ENCODE measurements at places on chromosomes 3 and 15. TPM values are rescaled to one million over a fixed set of nuclear protein-coding genes. Genes with fewer than 3 reads are reported as not detected.

ATP13A5 gene
- total RNA-seq, result 0.27 TPM

- no peak for DNase-seq
Observed at GRCh38 chr15:72353266-72353665, 22.5 kb downstream of the HEXA start.

DNA sequence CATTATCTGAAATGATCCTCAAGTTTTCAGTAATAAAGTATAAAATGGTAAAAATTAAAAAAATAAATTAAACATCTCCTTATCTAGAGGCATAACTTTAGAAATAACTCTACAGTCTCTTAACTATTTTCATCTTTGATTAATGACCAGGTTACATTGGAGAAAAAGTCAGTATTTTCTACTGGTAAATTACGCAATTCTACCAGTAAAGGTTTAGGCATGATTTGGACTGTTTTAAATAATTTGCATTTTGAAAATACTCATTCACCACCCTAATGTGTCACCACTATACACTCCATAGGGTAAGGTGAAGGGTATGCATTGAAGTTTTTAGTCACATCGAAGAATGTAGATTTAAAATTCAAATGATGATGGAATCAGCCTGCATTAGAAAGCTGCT is 45.9 kb upstream of the BCHE start:
- no peak for DNase-seq

DNA sequence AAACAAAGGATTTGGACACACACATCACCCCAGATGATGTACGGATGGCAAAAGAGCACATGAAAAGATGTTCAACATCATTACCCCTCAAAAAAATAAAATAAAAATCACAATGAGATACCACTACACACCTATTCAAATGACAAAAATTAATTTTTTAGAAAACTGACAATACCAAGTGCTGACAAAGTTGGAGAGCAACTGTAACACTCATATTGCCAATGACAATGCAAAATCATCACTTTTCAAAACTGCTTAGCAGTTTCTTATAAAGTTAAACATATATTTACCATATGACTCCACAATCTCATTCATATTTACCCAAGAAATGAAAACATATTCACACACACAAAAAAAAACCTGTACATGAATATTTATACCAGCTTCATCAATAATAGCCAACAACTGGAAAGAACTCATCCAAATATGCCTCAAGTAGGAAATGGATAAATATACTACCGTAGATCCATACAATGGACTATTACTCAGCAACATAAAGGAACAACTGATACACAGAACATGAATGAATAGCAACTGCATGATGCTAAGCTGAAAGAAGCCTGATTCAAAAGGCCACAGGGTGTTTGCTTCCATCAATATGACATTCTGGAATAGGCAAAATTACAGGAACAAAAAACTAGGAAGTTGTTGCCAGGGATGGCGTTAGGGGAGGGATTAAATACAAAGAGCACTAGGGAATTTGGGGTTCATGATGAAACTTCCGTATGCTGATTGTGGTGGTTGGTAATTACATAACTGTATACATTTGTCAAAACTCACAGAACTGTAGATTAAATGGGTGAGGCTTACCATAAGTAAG is 1.3 kb downstream of the FSIP1 start:
- DNase-seq, result no peak

DNA sequence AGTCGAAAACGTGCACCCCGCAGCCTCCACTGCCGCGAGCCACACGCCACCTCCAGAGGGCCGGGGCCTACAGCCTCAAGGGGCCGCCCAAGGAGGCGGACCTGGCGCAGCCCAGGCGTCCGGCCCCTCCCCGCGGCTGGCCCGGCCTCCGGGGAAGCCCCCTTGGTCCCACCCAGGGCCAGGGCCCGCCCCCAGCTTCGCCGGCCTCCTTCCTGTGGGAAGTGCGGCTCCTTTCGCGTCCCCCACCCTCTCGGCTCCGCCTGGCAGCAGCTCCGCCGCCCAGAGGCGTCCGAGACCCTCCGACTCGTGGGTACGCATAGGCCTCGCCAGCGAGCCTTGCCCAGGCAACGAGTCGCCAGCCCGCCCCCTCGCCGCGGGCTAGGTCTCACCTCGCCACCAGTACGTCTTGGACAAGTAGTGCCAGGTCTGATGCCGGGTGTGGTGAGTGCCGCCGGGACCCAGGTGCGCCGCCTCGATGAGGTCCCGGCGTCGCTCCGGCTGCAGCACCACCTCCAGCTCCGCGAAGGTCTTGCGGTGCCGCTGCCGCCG is 642 bp downstream of the ZBTB11 start:
- DNase-seq, result peak; percentile 87

- DNase-seq, result no peak
Observed at GRCh38 chr3:176950743-176951142, 246.5 kb downstream of the TBL1XR1 start.
